ENCODE measurements at places on chromosomes 1 and 21.
A peak's percentile ranks its signal among the peaks of the same experiment; 100 is the strongest.

DNA sequence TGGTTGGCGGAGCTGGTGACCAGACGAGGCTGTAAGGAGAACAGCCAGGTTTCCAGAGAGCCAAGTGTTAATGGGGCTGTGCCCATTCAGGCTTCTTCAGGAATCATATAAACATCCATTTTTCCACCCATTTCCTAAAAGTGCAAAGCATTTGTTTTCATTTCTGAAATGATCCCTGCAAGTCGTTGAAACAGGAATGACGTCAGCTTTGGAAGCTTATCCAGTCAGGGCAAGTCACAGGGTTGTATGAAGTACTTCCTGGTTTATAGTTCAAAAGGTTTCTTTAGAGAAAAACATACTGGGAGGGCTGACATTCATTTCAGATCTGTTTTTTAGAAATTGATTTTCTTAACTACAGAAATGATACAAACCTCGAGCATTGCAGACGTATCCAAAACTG is 29.2 kb downstream of the IGSF5 start:
- DNase-seq: no peak

DNA sequence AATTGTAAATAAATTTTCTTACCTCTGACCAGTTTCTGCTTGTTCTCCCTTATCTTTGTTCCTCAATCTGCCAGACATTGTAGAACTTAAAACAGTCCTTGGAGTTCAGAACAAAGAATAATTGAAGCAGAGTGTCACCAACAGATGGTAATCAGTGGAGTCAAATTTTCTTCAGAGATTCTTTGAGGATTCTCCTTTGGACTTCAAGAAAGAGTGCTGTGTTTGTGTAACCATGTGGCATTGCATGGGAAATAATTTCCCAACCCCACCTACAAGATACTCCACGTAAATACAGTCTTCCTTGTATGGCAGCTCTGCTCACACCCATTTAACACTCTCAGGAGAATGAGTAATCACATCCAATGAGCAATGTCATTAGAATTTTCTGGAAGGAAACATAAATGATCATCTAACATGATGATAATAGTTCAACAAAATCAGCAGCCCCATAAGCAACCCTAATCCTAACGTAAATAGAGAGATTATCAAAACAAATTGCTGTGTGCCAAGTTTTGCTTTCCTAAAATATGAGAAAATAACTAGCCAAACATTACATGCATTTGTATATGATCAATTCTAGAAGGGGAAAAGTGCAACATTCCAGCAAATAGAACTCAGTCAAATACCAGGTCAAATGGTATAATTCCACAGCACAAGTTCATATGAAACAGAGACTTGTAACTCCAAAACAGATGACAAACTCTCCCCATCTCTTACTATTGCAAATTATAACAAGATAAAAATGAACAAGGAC is 6.9 kb upstream of the DENND1B start:
- peak; percentile 18 for DNase-seq

GRCh38 chr1:209375097-209375496 is 208.4 kb upstream of the CAMK1G start:
- peak; percentile 60 for DNase-seq

GRCh38 chr1:52920791-52921291 is 699 bp downstream of the ECHDC2 start:
- DNase-seq: no peak

DNA sequence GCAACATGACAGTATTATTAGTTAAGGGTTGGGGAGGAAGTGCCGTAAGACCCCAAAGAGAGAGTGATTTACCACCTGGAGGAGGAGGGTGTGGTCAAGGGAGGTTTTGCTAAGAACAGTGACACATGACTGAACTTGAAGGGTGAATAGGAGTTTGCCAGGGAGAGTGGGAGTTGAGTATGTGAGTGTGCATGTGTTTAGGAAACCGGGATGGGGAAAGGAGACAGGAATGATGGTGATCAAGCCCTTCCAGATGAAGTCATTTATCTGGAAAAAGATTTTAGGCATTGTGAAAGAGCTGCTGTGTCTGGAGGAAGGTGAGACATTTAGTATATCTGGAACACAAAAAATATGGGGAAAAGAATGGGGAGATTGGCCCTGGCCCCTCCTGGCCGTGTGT is 28.1 kb upstream of the IL10 start:
- DNase-seq: no peak

DNA sequence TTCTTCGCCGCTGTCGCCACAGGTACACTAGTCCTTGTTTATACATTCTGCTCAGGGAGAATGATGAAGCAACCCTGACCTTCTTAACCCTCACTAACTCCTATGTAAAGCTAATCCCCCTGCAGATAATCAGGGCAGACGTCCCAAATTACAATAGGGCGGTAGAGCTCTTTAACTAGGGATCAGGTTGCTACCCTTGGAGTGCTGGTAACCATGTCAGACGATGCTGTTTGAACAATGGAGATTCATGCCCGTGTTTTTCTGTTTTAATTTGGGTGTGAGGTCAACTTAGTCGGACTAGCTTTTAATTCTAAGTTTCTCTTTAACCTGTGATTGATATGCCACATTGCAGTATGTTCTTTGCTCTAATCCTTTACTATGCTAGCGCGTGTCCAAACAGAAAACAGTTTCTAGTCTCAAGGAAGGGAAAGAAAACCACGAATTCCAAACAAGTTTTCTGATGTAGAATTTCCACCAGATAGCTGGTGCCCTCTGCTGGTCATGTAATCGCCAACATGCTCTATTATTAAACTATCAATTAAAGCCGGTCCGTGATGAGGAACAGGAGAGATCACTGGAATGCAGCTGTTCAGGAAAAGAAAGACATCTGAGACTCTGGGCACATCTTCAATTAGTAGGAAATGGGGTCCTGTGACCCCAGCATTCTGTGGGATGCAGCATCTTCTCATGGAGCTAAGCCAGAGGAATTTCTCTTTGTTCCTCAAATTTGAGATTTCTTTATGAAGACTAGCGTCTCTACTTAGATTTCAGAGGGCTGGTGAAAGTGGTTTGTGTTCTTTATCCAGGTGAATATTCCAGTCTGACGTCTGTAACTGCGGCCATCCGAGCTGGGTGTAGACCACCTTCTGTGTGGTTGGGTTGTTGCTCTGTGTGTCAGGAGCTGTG is 18.3 kb upstream of the VAMP3 start:
- peak; percentile 53 for DNase-seq

All from A172 (cell line).